ENCODE measurements at places on chromosomes 3 and 15.
A peak's percentile ranks its signal among the peaks of the same experiment; 100 is the strongest.

DNA sequence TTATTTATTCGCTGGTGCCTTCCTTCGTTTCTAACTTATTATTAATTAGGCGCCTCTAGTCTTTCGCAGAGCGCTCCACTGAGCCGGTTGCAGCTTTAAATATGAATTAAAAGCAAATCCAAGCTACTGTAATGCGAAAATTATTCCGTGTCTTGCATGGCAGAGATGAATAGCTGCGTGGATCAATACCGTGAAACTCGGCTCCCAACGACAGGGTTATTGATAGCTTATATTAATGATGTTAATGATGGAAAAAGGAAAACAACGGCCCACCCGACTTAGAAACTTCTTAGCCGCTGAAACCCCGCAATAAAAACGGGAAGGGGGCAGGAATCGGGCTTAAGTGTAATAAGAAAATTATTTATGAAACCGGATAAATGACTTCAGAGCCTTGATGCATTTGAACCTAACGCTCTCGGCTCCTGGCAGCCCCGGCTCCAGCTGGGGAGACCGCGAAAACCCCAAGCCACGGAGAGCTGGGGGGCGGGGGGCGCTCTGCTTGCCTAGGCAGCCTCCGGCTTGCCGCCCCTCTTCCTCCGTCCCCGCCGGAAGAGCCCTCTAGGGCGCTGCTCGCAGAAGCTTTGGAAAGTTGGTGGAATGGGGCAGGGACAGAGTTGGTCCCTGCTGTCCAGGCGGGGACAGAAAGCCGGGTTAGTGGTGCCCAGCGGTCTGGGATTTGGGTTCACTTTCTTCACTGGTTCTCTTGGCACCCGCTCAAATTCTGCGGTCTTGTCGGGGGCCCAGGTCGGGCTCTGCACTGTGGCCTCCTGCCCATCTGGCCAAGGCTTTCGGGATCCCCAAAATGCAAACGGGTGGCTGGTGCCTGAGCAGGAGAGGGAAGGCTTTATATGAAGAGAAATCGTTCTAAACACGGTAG, 7.7 kb upstream of the ONECUT1 start:
- no peak for DNase-seq

- peak; percentile 61 for DNase-seq
Measured at GRCh38 chr3:17639765-17640164, 102.7 kb downstream of the TBC1D5 start.

DNA sequence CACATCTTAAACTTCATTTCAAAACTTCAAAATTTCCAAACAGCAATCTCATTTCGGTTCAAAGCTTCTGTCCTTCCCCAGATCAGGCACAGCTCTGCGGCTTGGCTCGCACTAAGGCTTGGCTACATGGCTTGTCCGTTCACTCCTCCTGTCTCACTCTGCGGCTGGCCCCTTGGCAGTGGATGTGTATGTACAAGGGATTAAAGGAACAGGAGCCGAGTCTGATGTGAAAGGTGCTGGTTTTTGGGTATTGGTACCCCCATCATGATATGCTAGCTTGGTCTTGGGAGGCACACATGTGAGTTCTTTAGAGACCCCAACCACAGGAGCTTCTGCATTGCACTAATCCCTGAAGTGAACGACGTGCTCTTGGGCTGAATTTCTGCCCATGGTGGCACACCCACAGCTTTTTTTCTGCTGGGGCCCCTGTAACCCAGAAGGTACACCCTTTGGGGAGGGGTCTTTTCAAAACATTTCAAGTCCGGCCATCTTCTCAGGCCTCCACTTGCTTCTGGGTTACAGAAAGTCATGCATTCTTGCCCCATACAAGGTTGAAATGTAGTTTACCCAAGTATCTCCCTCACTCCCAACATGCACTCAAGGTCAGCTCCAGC, 12.6 kb downstream of the TM6SF1 start:
- DNase-seq = no peak

- no peak for DNase-seq
Measured at GRCh38 chr3:190169877-190170276, 49.2 kb upstream of the P3H2 start.

- DNase-seq = no peak
Measured at GRCh38 chr15:40372981-40373380, 9.5 kb upstream of the KNSTRN start.

- no peak for DNase-seq
Measured at GRCh38 chr3:107705046-107705445, 182.3 kb downstream of the BBX start.

- no peak for DNase-seq
Measured at GRCh38 chr3:28042707-28043106, 198.7 kb upstream of the CMC1 start.

GRCh38 chr3:138440121-138440521, 5.7 kb downstream of the ESYT3 start:
- DNase-seq = no peak

DNA sequence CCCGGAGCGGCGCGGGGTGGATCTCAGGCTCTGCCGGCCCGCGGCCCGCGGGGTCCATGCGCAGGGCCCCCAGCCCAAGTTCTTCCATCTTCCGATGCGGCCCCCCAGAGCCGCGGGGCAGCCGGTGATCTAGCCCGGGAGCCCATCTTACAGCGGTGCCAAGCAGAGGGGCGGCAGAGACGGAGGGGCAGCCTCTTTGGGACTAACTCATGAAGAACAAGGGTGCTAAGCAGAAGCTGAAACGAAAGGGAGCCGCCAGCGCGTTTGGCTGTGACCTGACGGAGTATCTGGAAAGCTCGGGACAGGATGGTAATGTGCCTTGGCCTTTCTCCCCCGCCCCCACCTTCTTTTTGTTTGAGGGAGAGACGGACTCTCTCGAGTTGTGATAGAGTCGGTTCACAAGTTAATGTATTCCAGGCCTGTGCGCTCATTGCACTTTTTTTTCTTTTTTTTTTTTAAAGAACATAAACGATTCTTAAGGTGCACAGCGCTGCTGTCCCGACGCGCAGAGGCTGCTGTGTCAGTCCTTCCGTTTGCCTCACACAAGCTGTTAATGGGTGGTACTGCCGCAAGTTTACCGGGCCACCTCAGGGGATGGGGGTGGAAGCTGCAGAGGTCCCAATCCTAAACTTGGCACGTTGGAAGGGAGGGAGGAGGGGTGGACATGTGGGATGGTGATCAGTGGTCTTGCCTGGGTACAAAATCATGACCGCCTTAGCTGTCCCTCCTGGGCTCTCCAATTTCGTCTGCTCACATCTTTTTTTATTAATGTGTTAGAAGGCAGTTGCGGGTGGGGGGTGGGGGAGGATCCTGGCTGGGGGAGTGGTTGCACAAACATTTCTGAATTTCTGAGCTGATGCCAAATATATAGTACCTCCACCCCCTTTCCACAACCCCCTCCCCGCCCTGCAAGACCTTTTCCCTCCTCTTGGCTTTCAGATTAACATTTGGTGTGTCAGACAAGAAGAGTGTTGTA, 801 bp downstream of the ARHGAP31 start:
- peak; percentile 61 for DNase-seq

DNA sequence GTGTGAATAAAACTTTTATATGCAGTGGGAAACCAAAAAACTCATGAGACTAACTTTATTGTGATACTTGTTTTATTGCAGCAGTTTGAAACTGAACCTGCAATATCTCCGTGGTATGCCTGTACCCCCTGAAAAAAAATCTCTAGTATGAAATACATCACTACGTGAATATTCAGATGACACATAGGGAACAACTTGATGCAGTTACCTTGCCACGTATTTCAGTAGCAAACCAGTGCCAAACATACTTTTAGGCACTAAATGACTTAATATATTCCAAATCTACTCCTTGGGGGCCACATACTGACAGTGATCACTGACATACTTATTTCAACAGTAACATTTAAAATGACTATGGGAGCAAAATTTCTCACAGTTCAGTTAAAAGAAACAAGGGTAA, 13.8 kb downstream of the CRBN start:
- DNase-seq = no peak

GRCh38 chr3:34983631-34984030, 655.7 kb upstream of the ARPP21 start:
- no peak for DNase-seq

GRCh38 chr3:112682361-112682760, 41.4 kb upstream of the CCDC80 start:
- DNase-seq = no peak

GRCh38 chr3:23785097-23785645, 20.6 kb upstream of the UBE2E1 start:
- no peak for DNase-seq

GRCh38 chr3:64163019-64163754, 62.1 kb downstream of the PRICKLE2 start:
- DNase-seq = no peak

DNA sequence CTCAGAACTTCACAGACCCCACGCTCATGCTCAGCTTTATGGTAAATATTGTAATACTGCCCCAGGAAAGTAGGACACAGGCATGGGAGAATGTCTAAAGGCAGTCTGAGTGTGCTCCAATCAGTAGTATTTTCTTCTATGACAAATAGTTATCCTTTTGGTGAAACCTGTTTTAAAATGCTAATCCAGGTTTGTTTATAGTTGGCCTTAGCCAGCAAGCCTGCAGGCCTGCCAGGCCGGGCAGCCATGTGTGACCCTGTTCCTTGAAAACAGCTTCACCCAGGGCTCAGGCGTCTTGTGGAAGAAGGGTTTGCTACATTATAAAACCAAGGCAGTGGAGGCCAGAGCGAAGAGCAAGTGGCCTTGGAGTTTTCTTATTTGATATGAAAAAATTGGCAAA, 104.7 kb downstream of the SEMA6D start:
- DNase-seq = peak; percentile 40

DNA sequence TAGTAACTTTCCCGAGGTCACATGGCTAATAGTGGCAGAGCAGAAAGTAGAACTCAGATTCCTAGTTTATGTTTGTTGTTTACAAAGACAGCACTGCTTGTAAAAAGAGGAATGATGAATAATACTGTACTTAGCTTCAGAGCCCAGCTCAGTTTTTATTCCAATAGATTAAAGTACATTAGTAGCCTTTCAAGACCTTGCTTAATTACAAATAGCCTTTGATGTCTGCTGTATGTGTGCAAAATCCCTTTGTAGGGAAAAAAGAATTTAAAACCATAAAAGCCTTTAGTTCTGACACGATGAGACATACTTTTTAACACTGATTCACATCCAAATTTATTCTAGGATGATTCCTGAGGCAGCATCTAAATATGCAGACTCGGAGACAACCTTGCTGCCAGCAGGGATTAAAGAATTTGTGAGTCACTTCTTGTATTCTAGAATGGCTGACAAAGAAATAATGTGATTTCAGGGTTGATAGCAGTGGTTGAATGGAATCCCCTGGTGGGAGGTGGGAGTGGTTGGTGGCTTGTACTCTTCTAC, 324.2 kb upstream of the TGFBR2 start:
- no peak for DNase-seq

GRCh38 chr3:102573483-102574028, 138.7 kb downstream of the ZPLD1 start:
- DNase-seq = no peak

GRCh38 chr15:48556159-48556897, 89.2 kb downstream of the FBN1 start:
- no peak for DNase-seq

GRCh38 chr15:60656885-60657284, 177.9 kb upstream of the ICE2 start:
- DNase-seq = no peak

- no peak for DNase-seq
Measured at GRCh38 chr3:156614642-156615511, 59.5 kb upstream of the TIPARP start.

DNA sequence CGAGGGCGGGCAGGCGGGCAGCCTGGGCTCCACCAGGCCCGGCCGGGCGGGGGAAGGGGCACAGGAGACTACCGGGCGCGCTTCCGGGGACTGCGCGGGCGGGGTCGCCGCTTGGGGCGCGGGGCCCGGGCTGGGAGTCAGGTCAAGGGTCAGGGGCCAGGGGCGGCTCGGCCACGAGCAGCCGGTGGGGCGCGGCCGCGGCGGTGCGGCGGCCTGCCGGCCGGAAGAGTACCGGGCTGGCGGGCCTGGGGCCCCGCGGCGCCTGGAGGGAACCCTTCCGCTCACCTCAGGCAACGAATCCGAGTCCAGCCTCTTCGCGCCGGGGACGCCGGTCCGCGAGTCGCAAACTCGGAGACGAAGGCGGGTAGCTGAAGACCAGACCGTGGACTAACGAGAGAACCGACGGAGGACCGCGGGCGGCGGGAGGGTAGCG, 225 bp downstream of the RHOA start:
- no peak for DNase-seq

- DNase-seq = no peak
Measured at GRCh38 chr3:16300307-16300706, 35.3 kb downstream of the OXNAD1 start.

GRCh38 chr3:141087076-141087777, 36.1 kb downstream of the SPSB4 start:
- no peak for DNase-seq

GRCh38 chr15:62558640-62559380, 393.7 kb upstream of the C2CD4B start:
- no peak for DNase-seq

DNA sequence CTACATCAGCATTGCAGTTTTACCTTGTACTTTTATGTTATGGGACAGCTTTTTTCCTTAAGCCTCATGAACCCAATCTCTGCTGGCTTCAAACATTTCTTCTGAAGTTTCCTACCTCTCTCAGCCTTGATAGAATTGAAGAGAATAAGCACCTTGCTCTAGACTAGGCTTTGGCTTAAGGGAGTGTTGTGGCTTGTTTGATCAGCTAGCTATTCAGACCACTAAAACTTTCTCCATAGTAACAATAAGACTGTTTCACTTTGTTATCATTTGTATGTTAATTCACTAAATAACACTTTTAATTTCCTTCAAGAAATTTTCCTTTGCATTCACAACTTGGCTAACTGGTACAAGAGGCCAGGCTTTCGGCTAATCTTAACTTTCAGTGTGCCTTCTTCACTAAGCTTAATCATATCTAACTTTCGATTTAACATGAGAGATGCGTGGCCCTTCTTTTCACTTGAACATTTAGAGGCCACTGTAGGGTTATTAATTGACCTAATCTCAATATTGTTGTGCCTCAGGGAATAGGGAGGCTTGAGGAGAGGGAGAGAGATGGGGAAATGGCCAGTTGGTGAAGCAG, 8.1 kb upstream of the TIGIT start:
- no peak for DNase-seq

DNA sequence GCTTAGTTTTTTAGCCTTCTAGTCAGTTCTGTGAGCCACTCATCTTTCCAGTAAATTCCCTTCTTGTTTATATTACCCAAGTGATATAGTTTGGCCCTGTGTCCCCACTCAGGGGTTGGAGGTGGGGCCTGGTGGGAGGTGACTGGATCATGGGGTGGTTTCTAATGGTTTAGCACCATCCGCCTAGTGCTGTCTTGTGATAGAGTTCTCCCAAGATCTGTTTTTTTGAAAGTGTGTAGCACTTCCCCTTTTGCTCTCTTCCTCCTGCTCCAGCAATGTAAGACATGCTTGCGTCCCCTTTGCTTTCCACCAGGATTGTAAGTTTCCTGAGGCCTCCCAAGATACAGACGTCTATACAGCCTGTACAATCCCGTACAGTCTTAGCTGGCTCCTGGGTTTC, 53.7 kb upstream of the INO80 start:
- no peak for DNase-seq
